NCI-H446 treated with DMSO at 0.1 percent for 48 hours (cell line): ENCODE measurements at places on chromosomes 5 and 9.

DNA sequence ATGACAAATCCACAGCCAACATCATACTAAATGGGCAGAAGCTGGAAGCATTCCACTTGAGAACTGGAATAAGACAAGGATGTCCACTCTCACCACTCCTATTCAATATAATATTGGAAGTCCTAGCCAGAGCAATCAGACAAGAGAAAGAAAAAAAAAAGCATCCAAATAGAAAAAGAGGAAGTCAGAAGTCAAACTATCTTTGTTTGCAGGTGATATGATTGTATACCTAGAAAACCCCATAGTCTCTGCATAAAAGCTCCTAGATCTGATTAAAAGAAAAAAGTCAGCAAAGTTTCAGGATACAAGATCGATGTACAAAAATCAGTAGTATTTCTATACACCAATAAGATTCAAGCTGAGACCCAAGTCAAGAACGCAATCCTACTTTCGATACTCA, 66.1 kb downstream of the OSMR start:
- DNase-seq = no peak

- no peak for DNase-seq
Observed at GRCh38 chr9:120873512-120873911, 3.5 kb downstream of the PHF19 start.

DNA sequence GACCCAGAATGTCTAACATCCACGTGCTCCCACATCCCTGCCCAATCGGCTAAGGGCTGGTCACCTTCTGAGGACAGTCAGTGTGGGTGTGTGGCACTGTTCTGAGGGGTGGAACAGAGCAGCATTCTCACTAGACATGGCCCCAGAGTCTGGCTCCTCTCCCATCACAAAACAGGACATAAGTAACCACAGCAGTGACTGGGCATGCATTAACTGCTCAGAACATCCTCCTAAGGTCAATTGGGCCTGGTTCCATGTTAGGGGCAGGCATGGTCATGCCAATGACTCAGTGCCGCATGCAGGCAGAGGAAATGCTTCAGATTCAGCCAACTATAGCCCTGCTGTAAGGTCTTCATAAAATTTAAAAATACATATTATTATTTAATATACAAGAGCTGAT, 12.9 kb downstream of the MACROH2A1 start:
- no peak for DNase-seq

- DNase-seq = no peak
Observed at GRCh38 chr5:103450333-103451061, 112.1 kb downstream of the NUDT12 start.

GRCh38 chr5:142819825-142820224, 49.6 kb downstream of the ARHGAP26 start:
- DNase-seq = no peak

GRCh38 chr9:77449240-77450084, 198.7 kb downstream of the GNA14 start:
- no peak for DNase-seq

- DNase-seq = no peak
Observed at GRCh38 chr5:158820891-158821290, 278.8 kb downstream of the EBF1 start.

GRCh38 chr5:75473463-75473862, 38.0 kb downstream of the CERT1 start:
- no peak for DNase-seq

GRCh38 chr5:135452321-135453030, at the start of gene TIFAB:
TSS of gene TIFAB (minus strand) at chr5:135452351. CDS start at chr5:135449939, 2,412 bp downstream.
- no peak for DNase-seq

DNA sequence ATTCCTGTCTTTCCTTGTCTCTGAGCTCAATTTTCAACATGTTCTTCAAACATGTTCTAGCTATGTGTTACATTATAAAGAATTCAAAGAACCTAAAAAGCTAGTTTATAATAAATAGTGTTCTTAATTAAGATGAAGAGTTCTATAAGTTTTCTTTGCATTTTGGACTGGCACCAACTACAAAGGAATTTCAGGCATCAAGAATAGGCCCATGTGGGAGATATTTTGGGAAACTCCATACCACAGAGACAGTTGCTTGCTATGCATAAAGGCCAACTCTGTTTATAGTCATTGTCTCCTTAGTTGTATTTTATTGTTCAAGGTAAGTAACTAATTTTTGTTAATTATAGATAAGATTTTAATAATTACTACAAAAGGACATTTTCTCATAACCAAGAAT, 4.5 kb downstream of the SLF1 start:
- no peak for DNase-seq

DNA sequence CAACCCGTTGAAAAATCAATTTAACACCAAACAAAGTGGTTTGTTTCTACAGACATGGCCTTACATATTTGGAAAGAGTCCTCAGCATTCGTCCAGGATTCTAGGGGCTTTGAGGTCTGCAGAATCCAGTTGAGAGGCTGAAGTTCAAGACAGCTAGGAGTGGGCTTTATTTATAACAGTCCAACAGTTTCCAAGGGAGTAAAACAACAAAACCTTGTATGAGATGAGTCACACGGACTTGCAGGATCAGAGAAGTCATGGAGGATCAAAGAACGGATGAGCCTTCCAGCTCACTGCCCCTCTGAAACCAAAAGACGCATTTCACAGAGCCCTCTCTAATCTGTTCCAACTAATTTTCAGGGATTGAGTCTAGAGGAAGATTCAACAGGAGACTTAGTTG, 11.1 kb upstream of the ESM1 start:
- no peak for DNase-seq

DNA sequence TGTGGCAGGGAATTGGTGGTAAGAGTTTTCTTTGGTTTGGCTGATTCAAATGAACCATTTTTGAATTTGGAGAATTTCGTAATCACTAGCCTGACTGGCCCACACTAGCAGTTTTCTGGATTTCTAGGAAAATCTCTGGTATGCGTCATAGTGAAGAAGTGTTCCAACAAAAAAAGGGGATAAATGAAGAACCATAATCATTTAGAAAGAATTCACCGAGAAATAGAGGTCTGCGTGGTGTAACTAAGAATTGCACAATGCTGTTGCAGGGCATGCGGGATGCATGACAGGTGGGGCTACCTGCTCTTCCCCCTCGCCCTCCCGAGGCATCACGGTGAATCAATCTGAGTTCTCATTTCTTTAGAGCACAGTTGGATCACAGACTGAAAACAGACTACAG, 232.3 kb upstream of the PAPPA start:
- DNase-seq = no peak

DNA sequence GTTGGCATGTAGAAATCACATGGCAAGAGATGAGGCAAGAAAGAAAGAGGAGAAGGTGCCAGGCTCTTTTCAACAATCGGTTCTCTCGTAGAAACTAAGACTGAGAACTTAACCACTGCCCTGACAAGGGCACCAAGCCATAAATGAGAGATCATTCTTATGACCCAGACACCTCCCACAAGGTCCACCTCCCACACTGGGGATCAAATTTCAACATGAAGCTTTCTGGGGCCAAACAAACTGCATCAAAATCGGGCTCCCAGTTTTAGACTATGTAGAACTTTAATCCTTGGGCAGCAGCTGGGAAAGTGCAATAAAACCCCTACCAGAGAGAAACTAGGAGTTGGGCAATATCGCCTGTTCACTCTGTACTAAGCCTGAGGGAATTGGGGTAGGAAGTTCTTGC, 150.2 kb upstream of the CCDC152 start:
- DNase-seq = no peak

GRCh38 chr5:35850967-35851680, 5.6 kb upstream of the IL7R start:
- no peak for DNase-seq

- DNase-seq = no peak
Observed at GRCh38 chr5:176561259-176561658, 12.1 kb downstream of the CDHR2 start.

GRCh38 chr9:76651119-76651705, 113.0 kb upstream of the PCA3 start:
- DNase-seq = no peak

GRCh38 chr5:15249152-15249551, 250.8 kb upstream of the FBXL7 start:
- no peak for DNase-seq

DNA sequence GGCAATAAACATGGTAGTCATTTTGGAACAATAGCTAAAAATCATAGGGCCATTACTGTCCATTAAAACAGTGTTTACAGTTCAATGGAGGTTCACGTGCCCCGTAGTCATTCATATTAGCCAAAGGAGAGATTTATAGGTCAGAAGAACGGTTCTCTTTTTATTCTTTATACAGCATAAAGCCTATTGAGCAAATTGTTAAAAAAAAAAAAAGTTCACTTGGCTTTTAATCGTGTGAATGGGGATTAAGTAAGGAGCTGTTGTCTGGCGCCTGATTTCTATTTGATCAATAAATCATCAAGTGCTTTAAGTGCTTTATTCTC, 69.1 kb upstream of the TBCA start:
- no peak for DNase-seq

DNA sequence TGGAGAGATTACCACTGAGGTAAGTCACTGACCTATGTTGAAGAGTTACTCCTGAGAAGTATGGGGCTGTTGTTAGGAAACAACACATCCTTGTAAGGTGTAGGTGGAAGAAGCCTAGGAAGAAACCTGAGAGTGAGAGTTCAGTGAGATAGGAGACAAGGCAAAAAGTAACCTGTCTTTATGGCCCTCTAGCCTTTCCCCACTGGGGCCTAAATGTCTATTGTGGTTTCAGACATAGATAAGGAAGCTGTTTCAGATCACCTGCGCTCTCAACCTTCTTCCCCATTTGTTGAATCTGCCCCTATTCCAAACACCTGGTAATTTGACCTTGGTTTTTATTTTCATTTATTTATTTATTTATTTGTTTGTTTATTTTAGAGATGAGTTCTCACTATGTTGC, 397.1 kb upstream of the RORB start:
- DNase-seq = no peak

DNA sequence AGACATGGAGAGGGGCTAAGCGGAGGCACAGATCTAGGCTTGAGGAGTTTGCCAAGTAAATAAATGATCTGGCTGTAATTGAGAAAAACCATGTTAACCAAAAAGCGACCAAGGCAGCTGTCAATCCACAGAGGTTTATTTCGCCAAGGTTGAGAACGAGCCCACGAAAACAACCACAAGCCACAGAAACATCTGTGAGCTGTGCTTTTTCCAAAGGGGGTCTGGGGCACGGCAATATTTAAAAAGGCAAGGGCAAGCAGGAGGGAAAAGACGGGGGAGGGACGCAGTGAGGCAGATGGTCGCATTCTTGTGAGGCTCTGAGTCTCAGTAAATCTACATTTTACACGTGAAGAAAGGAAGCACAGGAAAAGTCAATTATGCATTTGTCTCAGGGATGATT, 25.4 kb downstream of the CCT5 start:
- DNase-seq = no peak

- DNase-seq = no peak
Observed at GRCh38 chr5:76849419-76850291, at the start of gene S100Z. TSS of gene S100Z (plus strand) at chr5:76850014. CDS start at chr5:76875360, 25,346 bp downstream.

DNA sequence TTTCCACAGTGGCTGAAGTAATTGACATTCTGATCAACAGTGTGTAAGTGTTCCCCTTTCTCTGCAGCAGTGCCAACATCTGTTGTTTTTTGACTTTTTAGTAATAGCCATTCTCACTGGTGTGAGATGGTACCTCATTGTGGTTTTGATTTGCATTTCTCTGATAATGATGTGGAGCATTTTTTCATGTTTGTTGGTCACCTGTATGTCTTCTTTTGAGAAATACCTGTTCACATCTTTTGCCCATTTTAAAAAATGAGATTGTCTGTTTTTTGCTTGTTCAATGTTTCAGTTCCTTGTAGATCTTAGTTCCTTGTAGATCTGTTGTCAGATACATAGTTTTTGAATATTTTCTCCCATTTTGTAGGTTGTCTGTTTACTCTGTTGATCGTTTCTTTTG, 162.5 kb upstream of the PITX1 start:
- DNase-seq = no peak

GRCh38 chr5:126003309-126003708, 419.9 kb upstream of the GRAMD2B start:
- DNase-seq = peak; percentile 91

GRCh38 chr5:110441035-110441434, 285.4 kb downstream of the TMEM232 start:
- DNase-seq = peak; percentile 31

- no peak for DNase-seq
Observed at GRCh38 chr9:15867334-15867733, 314.5 kb downstream of the CCDC171 start.

- no peak for DNase-seq
Observed at GRCh38 chr5:64341340-64341739, 164.5 kb upstream of the RGS7BP start.

DNA sequence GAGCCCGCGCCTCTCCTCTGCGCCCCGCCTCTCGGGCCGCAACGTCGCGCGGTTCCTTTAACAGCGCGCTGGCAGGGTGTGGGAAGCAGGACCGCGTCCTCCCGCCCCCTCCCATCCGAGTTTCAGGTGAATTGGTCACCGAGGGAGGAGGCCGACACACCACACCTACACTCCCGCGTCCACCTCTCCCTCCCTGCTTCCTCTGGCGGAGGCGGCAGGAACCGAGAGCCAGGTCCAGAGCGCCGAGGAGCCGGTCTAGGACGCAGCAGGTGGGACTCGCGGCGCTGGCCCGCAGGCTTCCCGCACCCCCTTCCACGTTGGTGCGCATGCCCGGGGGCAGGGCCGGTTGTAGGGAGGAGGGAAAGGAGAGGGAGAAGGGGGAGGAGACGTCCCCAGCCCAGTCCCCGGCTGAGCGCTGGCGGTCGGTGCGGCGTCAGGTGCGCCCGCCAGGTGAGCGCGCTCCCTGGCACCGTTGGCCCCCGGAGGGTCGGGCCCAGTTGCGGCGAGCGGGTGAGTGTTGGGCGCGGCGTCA, at the start of gene OCLN:
Gene OCLN, plus strand, starts transcription at position 400 of the 532 bp plus-strand sequence. CDS start 11,455 bp downstream, outside the sequence.
- no peak for DNase-seq

DNA sequence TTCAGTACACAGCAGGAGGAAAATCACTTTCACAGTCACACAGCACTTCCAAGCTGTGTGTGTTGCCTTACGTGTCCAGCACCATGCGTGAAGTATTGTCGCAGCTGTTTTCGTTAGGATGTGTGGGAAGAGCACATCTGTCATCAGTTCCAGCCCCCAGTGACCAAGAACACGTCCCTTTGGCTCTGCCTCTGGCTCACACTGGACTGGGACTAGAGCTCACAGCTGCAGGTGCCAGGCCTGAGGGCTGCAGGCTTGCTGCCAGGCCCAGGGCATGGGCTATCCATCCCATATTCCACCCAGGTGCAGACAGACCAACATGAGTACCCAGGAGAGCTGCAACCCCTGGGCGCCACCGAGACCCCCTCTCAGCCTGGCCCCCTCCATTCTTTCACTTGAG, 60.5 kb upstream of the ANKRD33B start:
- DNase-seq = no peak

- DNase-seq = no peak
Observed at GRCh38 chr5:93658044-93658443, 75.0 kb downstream of the NR2F1 start.

DNA sequence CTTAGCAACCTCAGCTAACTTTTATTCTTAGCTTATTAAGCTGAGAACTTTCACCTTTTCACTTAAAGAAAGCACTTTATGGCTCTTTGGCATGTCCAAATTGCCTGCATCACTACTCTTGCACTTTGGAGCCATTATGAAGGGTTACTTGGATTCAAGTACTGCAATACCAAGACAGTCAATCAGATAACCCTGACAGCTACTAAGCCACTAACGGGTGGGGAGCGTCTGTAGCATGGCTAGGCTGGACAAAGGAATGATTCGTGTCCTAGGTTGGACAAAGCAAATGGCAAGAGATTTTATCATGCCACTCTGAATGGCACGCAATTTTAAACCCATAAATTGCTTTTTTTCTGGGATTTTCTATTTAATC, 39.6 kb downstream of the TRPM6 start:
- no peak for DNase-seq

- DNase-seq = no peak
Observed at GRCh38 chr5:1760656-1761452, 38.8 kb downstream of the MRPL36 start.
